ENCODE measurements at places on chromosomes 7 and 10. TPM values are rescaled to one million over a fixed set of nuclear protein-coding genes. Genes with fewer than 3 reads are reported as not detected.

DNA sequence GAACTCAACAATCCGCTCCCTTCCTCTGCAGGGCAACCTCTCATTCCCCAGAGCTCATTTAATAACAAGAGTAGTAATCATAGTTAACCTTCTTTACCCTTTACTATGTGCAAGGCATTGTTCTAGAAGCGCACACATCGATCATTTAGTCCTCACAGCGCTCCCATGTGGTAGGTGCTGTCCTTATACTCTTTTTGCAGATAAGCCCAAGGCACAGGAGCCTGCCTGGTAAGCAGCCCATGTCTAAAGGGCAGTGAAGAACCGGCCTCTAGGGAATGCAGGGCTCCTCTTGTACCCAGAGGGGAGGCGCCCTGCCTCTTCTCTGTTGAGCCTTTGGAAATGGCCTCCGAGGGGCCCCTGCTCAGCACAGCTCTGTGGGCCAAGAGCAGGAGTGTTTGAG lies 14.3 kb downstream of the CHST3 start:
- DNase-seq, result no peak

DNA sequence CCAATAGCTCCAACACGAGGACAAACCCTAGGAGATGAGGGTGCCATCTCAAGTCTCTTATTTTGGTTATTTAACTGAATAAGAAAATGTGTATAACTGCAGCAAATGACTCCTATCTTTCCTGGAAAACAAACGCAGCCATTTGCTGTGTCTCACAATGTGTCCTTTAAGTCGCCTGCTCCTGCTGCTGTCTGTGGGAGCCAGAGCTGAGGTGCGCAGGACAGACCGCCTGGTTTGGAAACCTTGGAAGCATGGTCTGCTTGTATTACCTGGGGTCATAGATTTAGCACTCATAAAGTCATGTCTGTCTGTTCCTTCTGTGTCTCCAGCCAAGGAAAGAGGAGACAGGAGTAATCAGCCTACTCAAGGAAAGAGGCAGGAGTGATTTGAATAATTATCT lies 760.2 kb downstream of the GRID1 start:
- DNase-seq, result no peak

GRCh38 chr10:83542774-83543411 lies 596.4 kb upstream of the GHITM start:
- DNase-seq, result no peak

GRCh38 chr10:50554376-50554994 lies 69.3 kb downstream of the SGMS1 start:
- DNase-seq, result no peak

Gene HOXA1
- total RNA-seq, result 0.77 TPM

Gene CDK14
- total RNA-seq, result 58.6 TPM

- no peak for DNase-seq
Measured at GRCh38 chr10:86646933-86647332, 7.4 kb upstream of the OPN4 start.

Gene UBE3C
- 55.7 TPM for total RNA-seq

Measured in lower lobe of right lung (tissue), 2 donors.